Activated CD8-positive, alpha-beta memory T cell treated with anti-CD3 and anti-CD28 coated beads for 4 hours (primary cell): ENCODE measurements at places on chromosomes 7 and 10.

GRCh38 chr7:1745576-1746490 is 75.8 kb downstream of the ELFN1 start:
- DNase-seq, result no peak

DNA sequence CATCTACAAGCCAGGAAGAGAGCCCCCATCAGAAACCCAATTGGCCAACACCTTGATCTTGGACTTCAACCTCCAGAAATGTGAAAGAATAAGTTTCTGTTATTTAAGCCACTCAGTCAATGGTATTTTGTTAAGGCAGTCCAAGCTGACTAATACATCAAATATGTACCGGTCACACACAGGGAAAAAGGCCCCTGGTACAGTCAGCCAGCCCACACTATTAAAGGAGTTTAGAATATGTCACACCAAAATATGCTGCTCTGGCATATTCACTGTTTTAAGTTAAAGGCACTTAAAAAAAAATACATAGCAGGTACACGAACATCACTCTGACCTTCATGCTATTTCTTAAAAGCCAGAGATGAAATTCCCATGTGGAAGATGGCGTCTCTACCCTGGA is 15.2 kb upstream of the CDCA7L start:
- DNase-seq, result no peak

DNA sequence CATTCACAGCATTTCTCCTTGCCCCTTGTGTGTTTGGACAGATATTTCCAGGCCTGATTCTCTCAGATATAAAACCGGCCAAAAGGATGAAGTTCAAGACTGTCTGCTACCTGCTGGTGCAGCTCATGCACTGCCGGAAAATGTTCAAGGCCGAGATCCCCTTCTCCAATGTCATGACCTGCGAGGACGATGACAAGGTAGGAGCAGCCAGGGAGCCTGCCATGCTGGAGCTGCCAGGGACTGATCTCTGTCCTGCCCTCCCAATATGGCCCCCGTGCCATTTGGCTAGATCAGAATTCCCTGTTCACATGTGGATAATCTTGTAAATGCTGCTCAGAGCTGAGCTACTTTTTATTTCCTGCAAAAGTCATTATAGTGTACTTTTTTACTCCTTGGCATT is 87.8 kb downstream of the ADCY1 start:
- no peak for DNase-seq

DNA sequence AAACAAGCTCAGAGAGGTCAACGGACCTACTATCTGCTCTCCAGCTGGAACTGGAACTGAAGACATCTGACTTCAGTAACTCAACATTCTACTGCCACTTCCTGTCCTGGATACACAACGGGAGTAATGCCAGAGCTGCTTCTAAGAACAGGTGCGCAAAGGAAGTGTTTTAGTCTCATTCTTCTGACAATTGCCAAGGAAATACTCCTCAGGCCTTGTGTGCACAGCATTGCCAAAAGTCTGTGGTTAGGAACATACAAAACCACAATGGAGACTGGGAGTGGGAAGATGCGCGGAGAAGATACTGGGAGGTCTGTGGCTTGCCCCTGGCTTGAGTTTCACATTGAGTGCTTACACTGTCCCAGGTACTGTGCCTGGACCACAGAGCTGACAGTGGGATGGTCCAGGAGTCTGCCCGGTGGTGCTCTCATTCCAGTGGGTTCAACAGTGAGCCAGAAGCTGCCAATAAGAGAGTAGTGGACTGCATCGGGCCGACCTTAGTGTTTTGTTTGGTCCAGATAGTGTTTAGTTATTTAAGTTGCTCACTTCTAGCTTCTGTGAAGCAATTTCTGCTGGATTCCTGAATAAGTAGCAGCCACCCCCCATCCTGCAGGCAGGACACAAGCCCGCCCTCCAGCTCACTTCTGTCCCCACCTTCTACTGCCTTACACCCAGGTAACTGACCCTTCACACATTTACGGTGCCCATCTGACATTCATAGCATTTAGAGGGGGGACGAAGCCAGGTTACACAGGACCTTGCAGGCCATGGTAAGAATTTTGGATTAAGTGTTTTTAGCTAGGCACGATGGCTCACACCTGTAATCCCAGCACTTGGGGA is 10.3 kb downstream of the TBL2 start:
- DNase-seq, result no peak

DNA sequence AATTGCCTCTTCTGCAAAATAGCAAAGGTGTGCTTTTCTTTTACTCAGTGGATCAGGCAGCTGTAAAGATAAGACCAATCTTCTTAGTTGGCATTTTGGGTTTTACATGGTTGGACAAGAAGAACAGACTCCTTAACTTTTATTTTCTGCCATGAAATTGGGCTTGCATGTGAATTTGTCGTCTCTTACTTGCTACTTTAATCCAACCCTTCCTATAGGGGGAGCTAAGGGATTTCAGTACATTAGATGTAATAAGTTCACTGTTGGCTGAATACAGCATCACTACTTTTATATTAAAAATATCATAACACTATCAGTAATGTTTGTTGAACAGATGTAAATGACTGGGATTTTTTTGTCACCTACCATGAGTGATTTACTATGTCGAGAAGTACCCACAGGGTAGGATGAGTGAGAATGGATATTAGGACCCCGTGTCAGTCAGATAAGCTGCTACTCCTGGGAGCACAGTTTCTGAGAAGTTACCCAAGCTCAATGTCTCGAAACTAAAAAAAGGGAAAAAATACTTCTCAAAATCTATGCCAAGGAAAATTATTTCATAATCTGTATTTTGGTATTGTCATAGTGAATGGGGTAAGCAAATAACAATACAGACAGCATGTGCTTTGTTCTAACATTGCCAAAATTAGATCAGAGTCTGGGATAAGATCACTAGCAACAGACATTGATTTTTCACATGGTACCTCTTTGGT is 127.4 kb upstream of the AGR3 start:
- no peak for DNase-seq

DNA sequence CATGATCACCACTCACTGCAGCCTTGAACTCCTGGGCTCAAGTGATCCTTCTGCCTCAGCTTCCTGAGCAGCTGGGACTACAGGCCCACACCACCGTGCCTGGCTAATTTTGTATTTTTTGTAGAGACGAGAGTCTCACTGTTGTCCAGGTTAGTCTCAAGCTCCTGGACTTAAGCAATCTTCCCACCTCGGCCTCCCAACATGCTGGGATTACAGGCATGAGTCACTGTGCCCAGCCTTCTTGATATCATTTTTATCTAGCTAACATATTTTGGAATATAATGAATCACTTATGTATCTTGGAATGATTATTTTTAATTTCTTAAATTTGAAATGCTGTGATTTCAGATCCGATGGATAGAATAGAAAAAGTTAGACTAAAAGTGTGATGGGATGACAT is 18.4 kb downstream of the ARL4A start:
- no peak for DNase-seq

GRCh38 chr7:94330269-94331020 is 64.2 kb upstream of the COL1A2 start:
- DNase-seq, result no peak

DNA sequence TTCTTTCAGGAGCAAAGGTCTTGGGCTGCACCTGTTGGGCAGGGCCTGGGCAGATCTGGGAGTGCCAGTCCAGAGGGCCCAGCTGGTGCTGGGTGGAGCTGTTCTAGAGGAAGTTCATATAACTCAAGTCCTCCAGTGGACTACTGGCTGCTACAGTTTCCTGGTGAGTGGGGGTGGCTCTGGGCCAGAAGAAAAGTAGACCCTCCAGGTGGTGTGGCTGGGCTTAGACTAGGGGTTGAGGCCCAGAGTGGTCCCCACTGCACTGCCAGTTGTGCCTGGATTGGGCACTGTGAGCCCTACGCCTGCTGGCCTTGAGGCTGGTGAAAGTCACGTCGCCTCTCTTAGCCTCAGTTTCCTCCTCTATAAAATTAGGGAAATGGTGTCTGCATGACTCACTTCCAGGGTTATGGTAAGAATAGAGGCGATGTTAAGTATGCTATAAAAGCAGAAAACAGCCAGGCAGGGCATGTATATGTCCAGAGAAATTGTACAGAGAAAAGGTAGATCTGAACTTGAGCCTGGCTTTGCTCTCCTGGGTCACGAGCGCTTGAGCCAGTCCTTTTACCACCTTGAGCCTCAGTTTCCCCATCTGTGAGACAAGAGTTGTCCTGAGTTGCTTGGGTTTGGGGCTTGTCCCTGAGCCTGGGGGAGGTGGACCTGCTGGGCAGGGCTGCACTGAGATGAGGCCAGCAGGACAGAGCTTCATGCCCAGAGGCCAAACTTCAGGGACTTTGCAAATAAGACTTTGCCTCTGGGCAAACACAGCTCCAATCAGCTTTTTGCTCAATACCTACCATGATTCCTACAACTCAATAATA is 3.8 kb upstream of the CLDN3 start:
- no peak for DNase-seq

DNA sequence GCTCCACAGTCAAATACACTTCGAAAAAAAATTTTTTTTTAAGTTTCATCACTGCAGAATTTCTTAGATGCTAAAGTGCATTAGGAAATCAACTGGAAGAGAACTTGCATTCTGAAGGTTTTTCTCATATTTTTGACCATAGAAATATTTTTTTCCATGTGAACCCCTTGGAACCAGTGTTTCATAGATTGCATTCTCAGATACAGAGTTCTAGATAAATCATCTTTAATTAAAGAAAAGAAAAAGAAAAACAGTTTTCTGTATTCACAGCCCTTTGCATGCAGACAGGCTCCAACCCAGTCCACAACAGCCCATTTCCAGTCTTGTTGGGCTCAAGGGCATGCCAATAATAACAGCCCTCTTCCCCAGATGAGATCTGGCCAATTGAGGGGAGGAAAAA is 75.5 kb upstream of the RPA3 start:
- DNase-seq, result no peak

- no peak for DNase-seq
Measured at GRCh38 chr10:93752761-93753160, 5.0 kb upstream of the LGI1 start.

DNA sequence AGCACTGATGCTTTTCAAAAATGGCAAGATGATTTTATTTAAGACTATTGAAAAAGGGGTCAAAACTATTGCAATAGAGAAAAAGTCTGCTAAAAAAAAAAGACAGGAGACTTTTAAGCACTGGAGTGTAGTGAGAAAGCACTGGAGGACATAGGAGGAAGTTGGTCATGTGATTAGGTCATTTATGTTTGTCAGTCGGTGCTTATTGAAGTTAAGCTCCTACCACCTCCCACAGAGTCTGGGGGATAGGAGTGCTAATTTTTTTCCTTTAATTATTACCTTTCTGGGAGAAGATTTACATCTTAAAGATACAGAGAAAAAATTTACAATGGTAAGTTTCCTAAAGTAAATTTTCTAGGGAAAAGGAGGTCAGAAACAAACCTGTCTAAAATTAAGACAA is 80.2 kb upstream of the TMEM229A start:
- no peak for DNase-seq

DNA sequence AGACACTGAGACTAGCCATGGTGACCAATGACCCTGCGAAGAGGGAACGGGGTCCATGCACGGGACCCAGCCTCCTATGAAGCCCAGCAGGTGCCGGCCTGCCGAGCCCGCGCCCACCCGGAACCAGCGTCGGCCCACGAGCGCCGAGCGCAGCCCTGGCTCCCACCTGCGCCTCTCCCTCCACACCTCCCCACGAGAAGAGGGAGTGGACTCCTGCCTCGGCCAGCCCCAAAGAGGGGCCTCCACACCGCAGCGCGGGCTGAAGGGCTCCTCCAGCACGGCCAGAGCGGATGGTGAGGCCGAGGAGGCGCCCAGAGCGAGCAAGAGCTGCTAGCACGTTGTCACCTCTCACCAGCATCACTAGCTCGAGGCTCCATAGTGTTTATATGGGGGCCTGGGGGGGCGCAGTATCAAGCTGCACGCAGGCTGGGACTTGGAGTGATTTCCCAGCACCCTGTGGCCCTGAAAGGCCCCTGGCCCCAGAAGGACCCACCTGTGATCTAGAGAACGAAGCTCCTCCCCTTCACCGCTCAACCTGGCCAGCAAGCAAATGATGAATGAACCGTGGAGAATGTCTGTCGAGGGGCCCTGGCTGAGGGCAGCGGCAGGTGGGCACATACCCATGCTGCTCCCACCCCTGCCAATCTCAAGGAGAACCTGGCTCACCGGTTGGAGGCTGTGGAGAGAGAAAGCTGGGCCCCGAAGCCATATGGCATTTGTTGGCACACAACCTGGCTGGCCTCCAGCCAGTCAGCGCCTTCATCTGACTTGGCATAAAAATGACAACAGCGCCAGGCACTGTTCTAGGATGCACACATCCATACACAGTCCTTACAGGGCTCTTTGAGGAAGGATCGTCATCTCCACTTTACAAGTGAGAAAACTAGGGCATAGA is 30.7 kb downstream of the GHRHR start:
- no peak for DNase-seq

- DNase-seq, result no peak
Measured at GRCh38 chr10:5818894-5819293, 5.7 kb upstream of the GDI2 start.

DNA sequence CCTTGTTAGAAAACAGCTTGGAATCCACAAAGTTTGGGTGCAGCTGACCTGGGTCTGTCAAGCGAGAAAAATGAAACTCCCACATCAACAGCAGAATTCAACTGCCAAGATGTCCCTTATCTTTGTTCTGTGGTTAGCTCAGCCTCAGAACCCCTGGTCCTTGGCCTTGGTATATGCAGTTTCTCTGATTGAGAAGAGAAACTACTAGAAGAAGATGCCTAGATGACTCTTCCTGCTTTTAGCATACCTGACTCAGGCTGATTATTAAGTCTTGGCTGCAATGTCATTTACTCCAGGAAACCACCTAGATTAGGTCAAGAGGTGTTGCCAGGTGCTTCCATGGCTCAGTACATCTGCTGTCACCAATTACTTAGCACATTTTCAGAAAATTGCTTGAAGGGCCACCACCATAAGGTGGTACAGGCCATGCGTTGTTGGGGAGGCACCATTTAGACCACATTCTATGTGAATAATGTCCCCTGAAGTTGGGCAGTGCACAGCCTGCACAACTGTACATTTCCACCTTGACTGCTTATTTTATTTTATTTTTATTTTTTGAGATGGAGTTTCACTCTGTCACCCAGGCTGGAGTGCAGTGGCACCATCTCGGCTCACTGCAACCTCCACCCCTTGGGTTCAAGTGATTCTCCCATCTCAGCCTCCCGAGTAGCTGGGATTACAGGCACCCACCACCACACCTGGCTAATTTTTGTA is 59.4 kb upstream of the ZNF438 start:
- no peak for DNase-seq

GRCh38 chr10:35172574-35172973 is 45.9 kb downstream of the CREM start:
- no peak for DNase-seq

DNA sequence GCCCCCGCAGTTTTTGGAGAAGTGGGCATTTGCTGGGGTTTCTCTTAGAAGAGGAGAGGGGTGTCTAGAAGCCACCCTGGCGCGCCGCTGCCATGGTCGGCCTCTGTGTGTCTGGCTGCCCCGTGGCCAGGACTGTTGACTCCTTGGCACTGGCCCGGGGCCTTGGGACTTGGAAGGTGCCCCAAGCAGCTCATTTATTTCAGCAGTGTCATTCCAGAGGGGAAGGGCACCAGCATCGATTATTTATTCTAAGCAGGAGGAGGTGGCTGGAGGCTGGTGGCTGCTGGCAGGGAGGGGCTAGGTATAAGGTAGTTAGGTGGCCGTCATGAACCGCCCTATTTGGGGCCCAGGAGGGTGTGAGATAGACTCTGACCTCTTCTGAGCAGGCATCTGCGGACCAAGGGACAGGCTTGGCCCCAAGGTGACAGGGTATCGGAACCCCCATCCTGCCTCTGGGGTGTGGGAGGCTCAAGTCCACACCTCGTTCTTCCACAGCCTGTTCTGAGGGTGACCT is 1.6 kb downstream of the GTF2IRD1 start:
- DNase-seq, result no peak

GRCh38 chr7:138382862-138383565 is 77.0 kb upstream of the TRIM24 start:
- no peak for DNase-seq

- DNase-seq, result no peak
Measured at GRCh38 chr10:46287846-46288477, 1.2 kb downstream of the ANTXRL start.
